ENCODE measurements at places on chromosomes 3 and 15.

DNA sequence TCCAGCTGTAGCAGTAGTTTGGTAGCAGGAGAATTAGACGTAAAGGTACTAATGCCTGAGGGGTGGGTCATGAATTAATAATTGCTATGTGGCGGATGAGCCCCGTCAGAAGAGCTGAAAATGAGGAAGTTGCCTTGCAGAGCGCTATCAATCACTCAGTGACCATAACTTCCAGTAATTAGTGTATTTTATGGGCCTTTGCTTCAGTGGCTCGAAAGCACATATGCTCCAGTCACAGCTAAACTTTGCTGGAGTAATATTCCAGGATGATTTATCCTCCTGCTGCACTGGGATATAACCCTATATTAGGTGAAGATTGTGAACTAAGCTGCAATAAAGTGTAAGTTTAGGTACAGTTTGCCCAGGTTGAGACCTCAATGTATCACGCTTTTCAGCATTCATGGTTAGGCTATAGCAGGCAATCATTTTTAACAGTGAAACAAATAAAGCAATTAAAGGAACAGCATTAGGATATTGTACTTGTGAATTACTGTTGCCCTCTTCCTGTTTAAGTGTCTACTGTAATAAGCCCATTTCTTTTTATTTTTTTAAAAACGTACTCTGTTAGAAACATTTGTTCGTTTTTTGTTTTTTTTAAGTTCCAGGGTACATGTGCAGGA lies 104.6 kb upstream of the SKOR1 start:
- no peak for DNase-seq

- DNase-seq: no peak
Observed at GRCh38 chr3:117519776-117520175, 810.2 kb downstream of the TUSC7 start.

- DNase-seq: no peak
Observed at GRCh38 chr3:112897791-112898190, 51.1 kb upstream of the CD200R1L start.

DNA sequence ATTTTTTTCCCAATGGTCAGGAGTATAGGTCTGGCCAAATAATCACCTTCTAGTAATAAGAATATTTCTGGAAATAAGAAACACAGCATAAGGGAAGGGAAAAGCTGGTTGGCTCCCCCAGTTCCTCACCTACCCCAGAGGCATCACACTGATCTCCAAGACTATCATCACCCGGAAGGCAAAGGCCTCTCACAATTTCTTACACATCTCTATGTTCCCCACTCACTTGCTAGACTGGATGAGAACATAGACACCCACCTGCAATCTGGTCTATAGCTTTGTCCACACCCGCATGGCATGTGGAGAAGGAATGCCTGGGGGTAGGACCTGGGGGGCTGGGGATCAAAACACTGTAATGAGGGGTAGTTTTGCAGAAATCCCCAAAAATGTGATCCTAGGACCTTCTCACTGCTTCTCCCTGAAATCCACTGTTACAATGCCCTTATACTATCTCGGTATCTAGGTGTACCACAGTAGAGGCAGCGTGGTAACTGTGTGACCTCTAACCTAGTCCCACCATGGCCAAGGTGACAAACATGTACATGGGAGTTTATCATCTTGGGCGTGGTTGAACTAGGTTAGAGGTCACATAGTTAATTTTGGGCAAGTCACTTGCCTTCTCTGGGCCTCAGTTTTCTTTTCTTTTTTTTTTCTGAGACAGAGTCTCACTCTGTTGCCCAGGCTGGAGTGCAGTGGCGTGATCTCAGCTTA lies 29.5 kb upstream of the NRROS start:
- DNase-seq: peak; percentile 46

- DNase-seq: no peak
Observed at GRCh38 chr3:128415200-128415772, 51.4 kb downstream of the DNAJB8 start.

GRCh38 chr3:101466465-101467309 lies 46.3 kb downstream of the SENP7 start:
- DNase-seq: no peak

DNA sequence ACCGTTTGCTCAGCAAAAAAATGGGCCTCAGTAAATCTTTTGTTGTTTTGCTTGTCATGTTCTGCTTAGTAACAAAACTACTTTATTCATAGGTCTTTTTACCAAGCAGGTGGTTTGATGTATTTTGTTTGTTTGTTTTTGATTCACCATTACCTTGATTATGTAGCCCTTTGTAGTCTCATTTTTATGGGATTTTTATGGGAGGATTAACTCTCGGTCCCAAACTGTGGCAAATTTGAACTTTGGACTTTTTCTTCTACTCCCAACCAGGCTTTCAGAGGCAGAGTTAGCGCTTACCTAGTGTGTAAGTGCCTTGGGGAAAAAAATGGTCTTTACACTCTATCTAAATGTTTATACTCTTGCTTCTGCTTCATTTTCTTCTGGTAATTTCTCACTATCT lies 276.7 kb upstream of the POU1F1 start:
- DNase-seq: no peak

GRCh38 chr3:185744997-185745843 lies 79.6 kb downstream of the IGF2BP2 start:
- DNase-seq: no peak

- DNase-seq: no peak
Observed at GRCh38 chr3:23874359-23875112, 42.3 kb downstream of the NKIRAS1 start.

DNA sequence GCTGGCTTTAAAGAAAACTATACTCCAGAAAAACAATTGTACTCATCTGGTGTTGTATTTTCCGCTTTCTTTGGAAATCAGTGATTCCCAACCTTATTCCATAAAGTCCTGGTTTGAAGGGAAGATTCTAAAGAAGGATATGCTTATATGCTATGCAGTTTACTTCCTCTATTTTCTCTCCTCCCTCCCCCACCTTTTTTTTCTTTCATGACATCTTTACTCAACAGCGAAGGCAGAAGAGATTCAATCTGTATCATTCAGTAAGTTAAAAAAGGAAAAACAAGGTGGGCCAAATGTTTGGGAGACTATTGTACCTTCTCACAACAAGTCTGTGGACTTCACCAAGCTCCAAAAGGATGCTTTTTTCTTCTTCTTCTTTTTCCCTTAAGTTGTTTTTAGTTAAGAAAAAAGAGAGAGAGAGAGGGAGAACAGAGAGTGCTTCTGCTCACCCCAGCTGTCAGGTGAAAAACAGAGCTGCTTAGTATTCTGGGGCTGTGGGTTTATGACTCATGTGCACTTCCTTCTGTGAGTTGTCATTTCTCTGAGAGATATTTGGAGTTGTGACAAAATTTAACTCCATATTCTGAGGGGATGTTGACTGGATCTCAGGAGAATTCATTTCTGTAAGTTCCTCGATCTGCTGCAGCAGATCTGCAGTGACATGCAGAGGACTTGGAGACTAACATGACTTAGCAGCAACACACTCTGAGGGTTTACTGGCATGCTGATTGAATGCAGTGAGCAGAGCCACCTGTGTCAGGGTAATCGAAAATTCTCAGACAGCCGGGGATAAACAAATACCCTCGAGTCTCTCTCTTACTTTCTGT lies 70.7 kb downstream of the SSR3 start:
- DNase-seq: peak; percentile 53

DNA sequence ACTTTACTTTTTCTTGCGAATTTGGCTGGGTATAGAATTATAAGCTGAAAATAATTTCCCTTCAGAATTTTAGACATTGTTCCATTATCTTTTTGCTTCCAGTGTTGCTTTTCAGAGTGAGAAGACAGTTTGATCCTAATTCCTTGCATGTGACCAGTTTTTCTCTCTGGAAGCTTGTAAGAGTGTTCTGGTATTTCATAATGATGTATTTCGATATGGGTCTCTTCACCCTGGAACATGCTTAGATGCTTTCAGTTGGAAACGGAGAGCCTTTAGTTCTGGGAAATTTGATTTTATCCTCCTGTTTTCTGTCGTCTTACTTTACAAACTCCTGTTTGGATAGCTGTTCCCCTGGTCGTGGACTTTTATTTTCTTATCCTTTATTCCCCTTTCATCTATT lies 13.9 kb downstream of the ALPK3 start:
- DNase-seq: no peak

GRCh38 chr3:25944329-25944728 lies 154.4 kb downstream of the OXSM start:
- no peak for DNase-seq

DNA sequence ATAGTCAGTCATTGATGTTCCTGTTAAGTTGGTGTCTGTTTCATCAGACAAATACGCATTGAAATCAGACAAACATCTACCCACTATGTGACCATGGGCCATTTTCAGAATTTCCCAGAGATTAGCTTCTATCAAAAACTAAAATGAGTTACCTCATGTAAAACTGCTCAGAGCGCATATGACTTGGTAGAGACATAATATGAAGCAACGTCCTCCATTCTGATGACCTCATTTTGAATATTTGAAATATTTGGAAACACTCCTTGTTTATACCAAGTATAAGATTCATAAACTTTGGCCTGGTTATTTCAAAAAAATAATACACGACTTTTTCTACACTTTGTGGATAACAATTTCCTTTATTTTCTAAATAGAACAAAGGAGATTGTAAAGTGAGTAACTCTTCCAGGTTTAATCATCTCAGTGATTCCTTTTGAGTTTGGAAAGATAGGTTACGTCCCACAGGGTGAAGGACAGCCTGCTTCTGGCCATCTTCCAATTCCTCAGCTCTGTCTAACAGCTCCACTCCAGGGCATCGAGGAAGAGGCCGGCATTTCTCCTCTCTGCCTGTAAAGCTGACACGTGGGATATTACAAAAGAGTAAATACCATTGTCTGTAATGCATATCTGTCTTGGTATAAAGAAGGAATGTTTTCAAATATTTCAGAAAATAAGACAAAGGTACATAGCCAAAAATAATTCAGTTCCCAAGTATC lies 122.6 kb downstream of the CADM2 start:
- DNase-seq: no peak

GRCh38 chr15:51731549-51732267 lies 5.7 kb downstream of the LYSMD2 start:
- DNase-seq: no peak

GRCh38 chr3:152260026-152260425 lies 8.7 kb upstream of the MBNL1 start:
- DNase-seq: no peak

DNA sequence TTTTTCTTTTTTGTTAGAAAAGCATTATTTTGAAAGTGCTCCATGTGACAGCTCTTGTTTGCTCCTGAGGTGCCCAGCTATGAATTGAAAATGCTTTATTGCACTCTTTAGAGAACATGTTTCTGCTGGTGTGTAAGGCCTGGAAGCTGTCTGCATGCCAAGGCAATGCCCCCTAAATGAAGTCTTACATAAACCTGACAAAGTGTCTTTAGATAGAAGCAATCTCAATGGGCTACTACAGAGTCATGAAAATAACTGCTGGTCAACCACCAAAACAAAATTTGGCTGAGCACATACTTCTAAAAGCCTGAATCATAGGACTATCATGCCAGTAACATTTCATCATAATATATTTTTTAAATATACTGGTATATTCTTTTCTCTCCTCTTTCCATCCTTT lies 178.7 kb downstream of the THRB start:
- no peak for DNase-seq

- peak; percentile 35 for DNase-seq
Observed at GRCh38 chr15:101050623-101051290, 131.6 kb downstream of the LRRK1 start.

DNA sequence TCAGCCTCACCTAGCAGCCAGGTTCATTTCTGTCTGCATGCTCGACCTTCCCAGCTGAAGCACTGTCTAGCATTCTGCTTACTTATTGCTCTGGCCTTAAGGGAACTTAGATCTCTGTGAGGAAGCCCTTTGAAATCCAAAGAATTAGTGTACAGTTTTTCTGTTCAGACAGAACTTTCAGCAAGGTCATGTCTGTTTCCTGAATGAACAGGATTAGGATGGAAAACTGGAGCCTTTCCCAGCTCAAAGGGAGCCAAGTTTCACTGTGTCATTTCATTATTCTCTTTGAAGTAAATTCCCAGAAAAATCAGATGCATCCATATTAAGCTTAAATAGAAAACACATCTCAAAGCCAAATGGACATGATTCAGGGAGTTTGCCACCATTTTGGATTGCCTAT lies 457.3 kb upstream of the KCNMB2 start:
- DNase-seq: no peak

- DNase-seq: no peak
Observed at GRCh38 chr15:88699861-88700260, 61.0 kb downstream of the ISG20 start.

DNA sequence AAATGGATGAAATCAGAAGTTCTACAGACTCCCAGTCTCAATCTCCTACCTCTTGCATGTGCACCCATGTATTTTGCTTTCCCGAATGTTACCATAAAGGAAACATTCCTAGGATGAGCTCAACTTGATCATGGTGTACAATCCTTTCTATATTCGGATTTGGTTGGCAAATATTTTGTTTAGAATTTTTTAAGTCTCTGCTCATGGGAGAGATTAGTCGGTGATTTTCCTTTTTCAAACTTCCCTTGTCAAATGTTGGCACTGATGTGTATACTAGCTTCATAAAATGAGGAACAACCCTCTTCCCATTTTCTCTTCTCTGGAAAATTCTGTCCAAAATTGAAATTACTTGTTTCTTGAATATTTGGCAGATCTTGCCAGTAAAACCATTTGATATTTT lies 317.6 kb upstream of the RASGRP1 start:
- DNase-seq: no peak

DNA sequence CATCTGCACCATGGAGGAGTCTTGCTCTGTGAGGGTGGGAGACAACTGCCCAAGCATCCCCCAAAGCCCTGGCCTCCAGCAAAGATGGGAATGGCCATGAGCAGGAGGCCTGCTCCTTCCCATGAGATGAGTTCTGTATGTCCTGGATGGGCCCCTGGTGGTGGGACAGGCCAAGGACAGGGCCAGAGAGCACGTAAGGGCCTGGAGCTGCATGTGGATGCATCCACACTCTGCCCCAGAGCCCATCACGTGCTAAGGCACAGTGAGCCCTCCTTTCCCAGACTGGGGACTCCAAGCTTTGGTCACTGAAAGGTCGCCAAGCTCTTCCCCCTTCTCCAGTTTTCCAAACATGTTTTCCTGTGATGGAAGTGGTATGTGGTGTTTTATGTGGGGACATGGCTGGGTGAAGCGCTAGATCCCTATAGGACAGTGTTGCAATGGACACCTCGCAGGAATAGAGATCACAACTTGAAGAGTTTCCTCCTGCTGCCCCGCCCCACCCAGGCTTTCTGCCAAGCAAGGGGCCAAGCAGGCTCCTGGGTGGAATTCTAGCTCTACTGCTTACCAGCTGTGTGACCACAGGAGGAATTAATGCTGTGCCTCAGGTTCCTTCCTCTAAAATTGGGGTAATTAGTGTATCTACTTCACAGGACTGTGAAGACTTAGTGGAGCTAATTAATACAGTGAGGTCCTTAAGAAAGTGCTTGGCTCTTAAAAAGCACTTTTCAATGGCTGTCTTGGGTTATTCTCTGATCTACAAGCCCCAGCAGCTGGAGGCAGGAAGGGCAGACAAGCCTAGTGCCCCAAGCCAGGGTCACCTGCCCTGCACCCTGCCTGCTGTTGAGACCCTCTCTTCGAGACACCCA lies 106.4 kb upstream of the RPL32 start:
- DNase-seq: no peak

DNA sequence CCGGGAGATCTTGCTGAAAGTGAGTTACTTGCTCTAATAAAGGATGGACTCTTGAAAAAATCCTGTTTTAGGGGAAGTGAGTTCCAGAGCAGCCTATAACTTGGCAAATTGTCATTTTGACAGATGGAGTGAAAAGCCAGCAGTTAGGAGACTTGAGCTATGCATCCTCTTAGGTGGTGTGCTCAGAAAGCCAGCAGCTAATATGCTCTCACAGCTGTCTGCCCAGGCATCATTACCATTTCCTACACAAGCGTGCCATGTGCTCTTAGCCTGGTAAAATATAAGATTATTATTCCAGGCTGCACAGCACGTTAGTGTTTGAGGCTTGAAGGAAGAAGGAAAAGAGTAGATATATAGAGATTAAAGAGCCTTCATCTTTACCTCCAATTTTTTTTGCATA lies 151.0 kb downstream of the CHL1 start:
- no peak for DNase-seq
